ENCODE measurements at places on chromosomes 3 and 15.

GRCh38 chr3:148101061-148101460, 596.6 kb upstream of the AGTR1 start:
- DNase-seq, result no peak

GRCh38 chr3:97059168-97059567, 244.8 kb downstream of the EPHA6 start:
- no peak for DNase-seq

GRCh38 chr3:172021164-172021563, 18.2 kb upstream of the FNDC3B start:
- DNase-seq, result no peak

- DNase-seq, result no peak
These were observed 4.4 kb downstream of the SH3BP5 start for GRCh38 chr3:15327941-15328340.

GRCh38 chr3:45553469-45553974, 41.0 kb upstream of the LIMD1 start:
- DNase-seq, result no peak

DNA sequence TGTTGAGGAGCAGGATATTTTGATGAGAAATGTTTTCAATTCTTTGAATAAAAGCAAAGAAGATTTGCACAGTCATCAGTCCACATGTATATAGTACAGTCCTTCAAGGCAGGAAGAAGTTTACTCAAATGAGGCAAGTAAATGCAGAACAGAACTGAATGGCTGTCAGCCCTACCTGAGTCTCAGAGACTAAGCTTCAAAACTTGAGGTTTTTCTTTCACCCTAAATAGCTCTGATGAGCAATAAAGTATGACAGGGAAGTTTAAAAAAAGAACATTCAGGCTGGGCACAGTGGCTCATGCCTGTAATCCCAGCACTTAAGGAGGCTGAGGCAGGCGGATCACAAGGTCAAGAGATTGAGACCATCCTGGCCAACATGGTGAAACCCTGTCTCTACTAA, 232.5 kb downstream of the SUCLG2 start:
- DNase-seq, result no peak

DNA sequence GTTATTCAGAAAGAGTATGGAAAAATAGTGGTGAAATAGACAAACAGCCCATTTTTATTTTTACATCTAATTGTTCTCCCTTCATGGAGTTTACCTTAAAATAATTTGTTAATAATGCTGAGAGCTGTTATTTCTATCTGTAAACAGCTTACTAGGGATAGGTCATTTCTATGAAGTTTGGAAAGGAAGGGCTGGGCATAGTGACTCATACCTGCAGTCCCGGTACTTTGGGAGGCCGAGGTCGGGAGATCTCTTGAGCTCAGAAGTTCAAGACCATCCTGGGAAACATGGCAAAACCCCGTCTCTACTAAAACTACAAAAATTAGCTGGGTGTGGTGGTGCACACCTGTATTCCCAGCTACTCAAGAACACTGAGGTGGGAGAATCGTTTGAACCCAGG, 624.3 kb upstream of the LMCD1 start:
- no peak for DNase-seq

- no peak for DNase-seq
These were observed 40.6 kb upstream of the FXR1 start for GRCh38 chr3:180871901-180872300.

- DNase-seq, result no peak
These were observed 6.4 kb downstream of the MYL3 start for GRCh38 chr3:46856576-46857471.

DNA sequence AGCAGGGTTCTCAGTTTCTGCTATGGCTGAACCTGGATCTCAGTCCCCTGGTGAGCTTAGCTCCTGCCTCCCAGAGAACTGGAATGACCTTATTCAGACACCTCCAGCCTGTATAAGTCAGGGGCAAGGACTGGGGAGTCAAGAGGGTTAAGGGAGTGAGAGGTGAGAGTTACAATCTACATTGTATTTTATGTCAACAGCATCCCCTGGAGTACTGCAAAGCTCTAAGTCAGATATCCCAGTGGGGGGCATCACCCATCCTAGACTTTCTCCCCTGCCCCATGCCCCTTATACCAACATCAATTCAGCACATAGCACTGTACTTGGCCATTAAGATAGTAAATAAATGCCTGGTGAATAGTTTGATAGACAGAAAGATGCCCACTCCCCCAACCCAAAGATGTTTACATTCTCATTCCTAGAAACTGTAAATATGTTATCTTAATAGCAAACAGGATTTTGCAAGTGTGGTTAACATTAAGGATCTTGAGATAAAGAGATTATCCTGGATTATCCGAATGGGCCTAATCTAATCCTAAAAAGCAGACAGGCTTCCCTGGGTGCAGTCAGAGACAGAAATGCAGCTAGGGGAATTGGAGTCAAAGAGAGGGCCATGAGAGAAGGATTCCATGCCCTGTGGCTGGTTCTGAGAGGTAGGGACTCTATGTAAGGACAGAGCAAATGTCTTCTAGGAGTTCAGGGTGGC, 132.3 kb upstream of the RASGRP1 start:
- DNase-seq, result no peak

DNA sequence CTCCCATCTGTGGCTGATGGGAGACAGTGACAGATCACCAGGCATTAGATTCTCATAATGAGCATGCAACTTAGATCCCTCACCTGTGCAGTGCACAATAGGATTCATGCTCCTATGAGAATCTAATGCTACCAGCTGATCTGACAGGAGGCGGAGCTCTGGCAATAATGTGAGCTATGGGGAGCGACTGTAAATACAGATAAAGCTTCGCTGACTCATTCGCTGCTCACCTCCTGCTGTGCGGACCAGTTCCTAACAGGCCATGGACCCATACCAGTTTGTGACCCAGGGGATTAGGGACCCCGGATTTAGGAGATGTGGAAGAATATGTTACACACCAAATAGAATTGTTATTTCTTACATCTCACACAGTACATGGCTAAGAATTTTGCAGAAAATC, 6.7 kb downstream of the ARGFX start:
- DNase-seq, result no peak

DNA sequence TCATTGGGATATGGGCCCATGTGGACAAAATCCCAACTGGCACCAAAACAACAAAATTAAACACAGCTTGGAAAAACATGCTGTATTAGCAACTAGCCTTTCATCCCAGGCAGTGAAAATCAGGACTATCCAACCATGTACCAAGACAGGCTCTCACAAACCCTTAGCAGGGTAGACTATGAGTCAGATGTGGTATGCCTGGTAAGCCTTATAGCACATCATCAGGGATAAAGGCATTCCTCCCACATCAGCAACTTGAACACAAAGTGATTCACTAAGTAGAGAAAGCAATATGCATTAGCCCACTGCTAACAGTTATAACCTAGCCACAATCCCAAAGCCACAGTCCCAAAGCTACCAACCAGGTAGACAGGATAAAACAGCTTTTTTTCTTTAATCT, 8.0 kb downstream of the CEP152 start:
- DNase-seq, result no peak

GRCh38 chr15:101558221-101558941, 68.9 kb upstream of the PCSK6 start:
- DNase-seq, result no peak

GRCh38 chr15:100787567-100788417, 91.8 kb upstream of the ALDH1A3 start:
- no peak for DNase-seq

DNA sequence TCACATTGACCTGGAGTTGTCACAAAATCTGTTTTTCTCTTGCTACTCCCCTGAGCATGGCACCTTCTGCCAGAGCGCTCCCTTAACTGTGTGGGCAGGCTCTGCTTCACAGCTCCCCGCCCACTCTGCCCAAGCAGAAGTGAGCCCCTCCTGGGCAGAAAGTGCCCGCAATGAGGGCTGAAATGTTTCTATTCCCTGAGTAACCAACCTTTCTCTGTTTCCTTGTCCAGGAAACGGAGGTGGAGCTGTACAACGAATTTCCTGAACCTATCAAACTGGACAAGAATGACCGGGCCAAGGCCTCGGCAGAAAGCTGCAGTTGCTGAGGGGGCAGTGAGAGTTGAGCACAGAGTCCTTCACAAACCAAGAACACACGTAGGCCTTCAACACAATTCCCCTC, 66.3 kb upstream of the ACAD9 start:
- DNase-seq, result no peak

GRCh38 chr3:52313774-52314188, 2.3 kb upstream of the DNAH1 start:
- no peak for DNase-seq

DNA sequence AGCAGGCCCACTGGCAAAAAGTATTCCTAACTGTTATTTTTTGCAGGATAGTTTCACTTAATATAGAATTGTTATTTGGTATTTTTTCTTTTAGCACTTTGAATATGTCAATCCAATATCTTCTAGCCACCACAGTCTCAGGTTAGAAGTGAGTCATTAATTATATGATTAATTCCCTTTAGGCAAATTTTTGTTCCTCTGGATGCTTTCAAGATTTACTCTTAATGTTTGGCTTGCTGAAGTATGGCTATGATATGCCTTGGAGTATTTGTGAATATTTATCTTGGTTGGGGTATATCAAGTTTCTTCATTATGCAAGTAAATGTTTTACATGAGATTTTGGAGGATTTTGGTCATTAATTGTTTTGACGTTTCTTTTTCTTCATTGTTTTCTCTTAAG, 152.1 kb upstream of the ALCAM start:
- no peak for DNase-seq

- no peak for DNase-seq
These were observed 28.4 kb downstream of the CD200R1L start for GRCh38 chr3:112818289-112818688.

DNA sequence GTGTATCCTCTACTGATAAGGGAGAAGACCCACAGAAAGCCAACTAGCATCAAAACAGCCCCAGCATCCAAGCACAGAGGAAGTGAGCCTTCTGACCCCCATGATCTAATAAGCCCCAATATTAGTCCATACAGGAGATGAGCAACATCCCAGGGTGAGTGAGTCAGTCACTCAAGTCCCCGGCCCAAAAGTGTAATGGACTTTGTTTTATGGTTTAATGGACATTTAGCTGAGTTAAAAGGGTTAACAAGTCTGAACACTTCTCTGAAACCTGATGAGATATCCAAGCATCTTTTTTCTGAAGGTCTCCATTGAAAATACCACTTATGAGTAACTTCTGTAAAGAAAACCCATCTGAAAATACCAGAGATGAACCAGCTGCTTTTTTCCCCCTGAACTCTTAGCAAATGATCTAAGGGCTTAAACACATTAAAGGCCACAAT, 115.6 kb downstream of the GREM1 start:
- no peak for DNase-seq

- DNase-seq, result no peak
These were observed 2.9 kb downstream of the SLC12A6 start for GRCh38 chr15:34334672-34335071.

GRCh38 chr3:30162579-30162978, 443.8 kb upstream of the TGFBR2 start:
- no peak for DNase-seq

DNA sequence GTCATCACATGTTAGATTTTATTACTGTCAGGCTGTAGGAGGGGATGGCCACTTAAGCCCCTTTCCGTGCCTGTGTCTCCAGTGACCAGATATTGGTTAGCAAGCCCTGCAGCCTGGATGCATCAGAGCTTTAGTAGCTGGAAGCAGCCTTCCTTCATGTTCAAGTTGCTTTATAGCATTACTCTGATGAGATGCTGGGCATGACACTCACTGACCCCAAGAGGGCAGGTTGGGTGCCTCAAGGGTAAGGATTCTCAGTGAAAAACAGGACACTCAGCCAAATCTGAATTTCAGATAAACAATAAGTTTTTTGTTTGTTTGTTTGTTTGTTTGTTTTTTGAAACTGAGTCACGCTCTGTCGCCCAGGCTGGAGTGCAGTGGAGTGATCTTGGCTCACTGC, 68.5 kb upstream of the PTX3 start:
- no peak for DNase-seq

GRCh38 chr3:30199096-30199759, 407.2 kb upstream of the TGFBR2 start:
- DNase-seq, result peak; percentile 50

DNA sequence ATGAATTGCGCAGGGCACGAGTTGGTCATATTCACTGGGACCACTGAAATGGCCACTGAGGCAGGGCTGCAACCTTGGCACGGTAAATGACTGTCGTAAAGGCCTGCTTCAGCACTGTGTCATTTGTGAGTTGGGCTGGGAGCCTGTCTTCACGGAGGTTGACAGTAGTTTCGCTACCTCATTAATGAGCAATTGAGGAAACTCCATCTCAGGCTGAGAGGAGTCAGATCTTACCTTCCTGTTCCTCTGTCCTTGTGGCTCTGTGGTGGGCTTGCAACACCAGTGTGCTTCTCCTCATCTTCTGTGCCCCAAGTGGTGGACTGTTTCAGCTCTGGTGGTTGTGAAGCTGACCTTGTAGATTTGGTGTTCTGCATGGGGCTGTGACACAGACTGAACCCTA, 80.1 kb upstream of the EIF1B start:
- no peak for DNase-seq

- no peak for DNase-seq
These were observed 176.1 kb upstream of the CDIN1 start for GRCh38 chr15:36403351-36403750.

- no peak for DNase-seq
These were observed 2.3 kb upstream of the IDH2 start for GRCh38 chr15:90104551-90104950.

GRCh38 chr3:98779541-98780335, 16.6 kb downstream of the ST3GAL6 start:
- no peak for DNase-seq

- no peak for DNase-seq
These were observed 219.7 kb downstream of the SLCO3A1 start for GRCh38 chr15:92073044-92073785.

GRCh38 chr3:123281929-123282328, 80.2 kb downstream of the SEC22A start:
- DNase-seq, result no peak

GRCh38 chr15:67652586-67652985, 110.1 kb downstream of the MAP2K5 start:
- DNase-seq, result no peak

GRCh38 chr3:39189150-39189958, 3.0 kb downstream of the XIRP1 start:
- no peak for DNase-seq

- no peak for DNase-seq
These were observed 627 bp downstream of the NT5DC2 start for GRCh38 chr3:52532838-52533622.

DNA sequence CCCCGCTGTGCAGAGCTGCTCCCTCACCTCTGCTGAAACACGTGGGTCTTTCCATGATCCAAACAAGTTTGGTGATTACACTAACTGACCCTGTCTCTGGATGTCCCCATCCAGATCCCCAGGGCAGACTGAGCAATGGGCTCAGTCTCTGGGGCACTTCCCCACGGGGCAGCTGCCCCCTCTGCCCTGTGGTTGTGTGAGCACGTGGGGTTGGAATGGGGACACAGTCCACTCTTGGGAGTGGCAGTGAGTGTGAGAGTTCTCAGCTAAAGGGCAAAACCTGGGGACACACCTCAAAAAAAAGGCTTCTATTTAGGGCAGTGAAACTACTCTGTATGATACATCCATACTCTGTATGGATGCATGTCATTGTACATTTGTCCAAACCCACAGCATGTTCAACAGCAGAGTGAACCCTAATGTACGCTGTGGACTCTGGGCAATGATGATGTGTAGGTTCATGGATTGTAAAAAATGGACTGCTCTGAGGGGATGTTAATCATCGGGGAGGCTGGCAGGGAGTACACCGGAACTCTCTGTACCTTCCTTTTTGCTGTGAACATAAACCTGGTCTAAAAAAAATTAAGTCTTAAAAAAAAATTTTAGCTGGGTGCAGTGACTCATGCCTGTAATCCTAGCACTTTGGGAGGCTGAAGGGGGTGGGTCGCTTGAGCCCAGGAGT, 49.9 kb upstream of the BLM start:
- DNase-seq, result no peak

GRCh38 chr15:101059381-101060341, 140.5 kb downstream of the LRRK1 start:
- DNase-seq, result no peak

Data from stimulated activated CD4-positive, alpha-beta T cell treated with anti-CD3 and anti-CD28 coated beads, Interleukin-1b, Interleukin-23, amount 100 ng/mL, for 1 hour (primary cell).